ENCODE measurements at places on chromosomes 12 and 14.
A peak's percentile ranks its signal among the peaks of the same experiment; 100 is the strongest.

DNA sequence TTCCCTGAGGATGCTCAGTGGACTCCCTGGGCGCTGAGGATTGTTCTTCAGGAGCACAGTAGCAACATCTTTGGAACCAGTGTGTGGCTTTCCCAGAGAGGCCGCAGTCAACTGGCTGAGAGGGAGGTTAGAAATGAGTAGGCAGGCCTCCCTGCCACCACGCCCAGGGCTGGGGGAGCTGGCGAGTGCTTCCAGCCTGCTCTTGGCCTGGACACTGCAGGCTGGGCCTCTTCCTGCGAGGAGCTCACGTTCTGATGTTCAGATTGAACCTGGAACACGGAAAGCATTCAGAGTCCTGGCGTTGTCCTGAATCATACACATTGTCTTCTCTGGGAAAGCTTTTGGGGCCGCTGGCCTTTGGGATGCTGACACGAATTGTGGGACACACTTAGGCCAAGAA, 15.6 kb downstream of the TSPAN9 start:
- DNase-seq, result no peak

DNA sequence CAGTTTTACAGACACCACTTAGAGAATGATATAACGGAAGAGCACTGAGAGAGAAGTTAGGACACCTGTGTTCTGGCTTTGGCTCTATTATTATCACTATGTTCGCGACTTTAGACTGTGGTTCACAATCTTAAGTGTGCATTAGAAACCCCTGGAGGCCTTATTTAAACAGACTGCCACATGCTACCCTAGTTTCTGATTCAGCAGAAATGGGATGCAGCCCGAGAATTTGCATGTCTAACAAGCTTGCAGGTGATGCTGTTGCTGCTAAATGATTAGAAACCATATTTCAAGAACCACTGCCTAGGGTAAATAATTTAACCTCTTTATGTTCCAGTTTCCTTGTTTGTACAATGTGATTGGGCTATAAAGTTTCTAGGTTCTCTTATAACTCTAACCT, 3.6 kb upstream of the RAD51AP1 start:
- no peak for DNase-seq

GRCh38 chr12:43289426-43289801, 262.6 kb downstream of the ADAMTS20 start:
- DNase-seq, result no peak

DNA sequence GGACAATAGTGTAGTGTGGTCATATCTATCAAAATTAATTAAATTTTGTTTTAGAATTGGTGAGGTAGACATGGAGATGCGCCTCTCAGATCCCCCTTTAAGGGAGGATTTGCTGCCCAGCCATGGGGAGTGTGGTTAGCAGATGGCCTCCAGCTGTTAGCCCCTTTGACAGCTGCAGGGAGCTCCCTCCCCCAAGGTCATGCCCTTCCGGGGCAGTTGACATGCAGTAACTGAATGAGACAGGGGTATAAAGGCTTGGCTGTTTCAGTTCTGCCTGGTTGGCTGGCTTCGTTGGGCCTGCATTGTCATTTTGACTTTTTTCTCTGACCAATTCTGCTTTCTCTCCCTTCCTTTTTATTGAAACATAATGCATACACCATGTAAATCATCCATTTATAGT, 291.5 kb upstream of the SRRM4 start:
- DNase-seq, result no peak

DNA sequence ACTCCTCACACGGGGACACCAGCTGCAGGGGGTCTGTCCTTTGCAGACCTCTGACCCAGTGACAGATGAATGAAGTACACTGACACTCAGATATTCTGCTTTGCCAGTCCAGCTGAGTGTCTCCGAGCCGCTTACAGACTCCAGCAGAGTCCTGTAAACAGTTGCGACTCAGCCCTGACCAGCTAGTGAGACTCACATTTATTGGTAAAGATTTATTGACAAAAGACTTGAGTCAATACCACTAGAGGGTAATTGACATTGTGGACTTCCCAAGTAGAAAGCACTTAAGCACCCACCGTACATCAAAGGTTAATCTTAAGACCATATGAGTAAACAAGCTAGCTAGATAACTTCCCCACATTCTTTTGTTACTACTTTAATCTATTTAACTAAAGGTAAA, 9.8 kb upstream of the FKBP4 start:
- no peak for DNase-seq

DNA sequence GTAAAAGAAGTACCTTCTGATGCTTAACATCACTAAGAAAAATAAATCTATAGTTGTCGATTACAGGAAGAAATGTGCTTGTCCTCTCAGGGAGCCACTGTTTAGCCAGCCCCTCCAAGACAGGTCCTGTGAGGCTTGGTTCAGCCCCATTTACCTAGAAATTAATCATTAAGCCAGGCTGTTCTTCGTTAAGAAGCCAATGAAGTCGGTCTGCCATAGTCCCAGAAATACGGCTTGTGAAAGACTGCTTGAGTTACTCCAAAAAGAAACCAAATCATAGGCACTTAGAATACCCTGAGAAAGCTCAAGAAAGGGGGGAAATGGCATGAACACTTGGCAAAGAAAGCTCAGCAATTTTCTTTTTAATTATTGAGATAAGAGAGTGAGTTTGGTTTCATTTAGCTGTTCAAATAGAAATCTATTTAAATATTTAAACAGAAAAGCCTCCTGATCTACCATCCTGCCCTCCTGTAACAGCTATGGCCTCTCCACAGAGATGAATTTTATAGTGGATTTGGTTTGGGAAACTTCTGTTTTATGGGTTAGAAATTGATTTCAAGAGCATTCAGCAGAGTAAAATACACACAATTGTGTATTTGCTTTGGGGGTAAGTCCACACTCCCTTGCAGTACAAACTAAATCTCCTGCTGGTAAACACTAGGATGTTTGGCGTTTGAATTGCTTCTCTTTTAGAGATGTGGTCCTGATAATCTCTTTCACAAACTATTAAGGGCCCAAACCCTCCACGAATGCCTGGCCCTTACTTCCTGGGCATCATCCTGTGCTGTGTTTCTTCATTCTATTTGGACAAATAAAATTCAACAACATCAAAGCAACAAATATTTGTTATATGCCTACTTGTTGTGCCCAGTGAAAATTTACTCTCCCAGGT, 234.4 kb downstream of the SEC23A start:
- no peak for DNase-seq

DNA sequence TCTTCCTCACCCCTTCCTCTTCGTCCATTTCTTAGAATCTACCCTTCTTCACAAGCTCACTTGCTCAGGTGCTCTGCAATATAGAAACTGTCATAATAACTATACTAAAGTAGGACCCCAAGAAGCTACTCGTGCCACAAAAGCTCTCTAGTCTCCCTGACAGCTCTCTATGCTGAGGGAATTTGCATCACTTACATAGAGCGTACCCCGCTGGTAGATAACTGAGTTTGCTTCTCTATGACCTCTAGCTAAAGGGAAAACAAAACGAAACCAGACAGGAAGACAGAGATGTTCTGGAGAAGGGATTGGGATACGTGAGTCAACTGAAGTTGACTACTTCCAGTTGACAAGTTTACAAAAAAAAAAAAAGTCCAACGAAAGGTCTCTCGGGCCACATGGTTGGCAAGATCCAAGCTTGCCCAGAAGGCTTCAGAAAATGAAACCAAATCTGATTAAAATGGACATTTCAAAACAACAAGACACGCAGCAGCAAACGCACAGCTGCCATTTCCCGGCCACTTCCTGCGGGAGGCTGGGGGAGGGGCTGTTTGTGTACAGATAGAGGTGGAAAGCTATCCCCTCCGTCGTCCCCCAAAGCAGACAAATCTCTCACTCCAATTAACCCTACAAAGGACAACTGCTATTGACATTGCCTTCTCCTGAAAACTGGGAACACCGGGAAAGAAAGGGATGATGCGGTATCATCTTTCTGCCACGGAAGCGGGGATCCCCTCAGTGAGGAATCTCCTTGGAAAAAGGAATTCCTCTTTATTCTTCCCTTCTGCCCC, 1.3 kb downstream of the BAZ2A start:
- DNase-seq, result peak; percentile 53

- DNase-seq, result no peak
Measured at GRCh38 chr12:119817546-119818343, 59.4 kb downstream of the CIT start.

- DNase-seq, result no peak
Measured at GRCh38 chr12:64723630-64724029, 35.6 kb downstream of the GNS start.

DNA sequence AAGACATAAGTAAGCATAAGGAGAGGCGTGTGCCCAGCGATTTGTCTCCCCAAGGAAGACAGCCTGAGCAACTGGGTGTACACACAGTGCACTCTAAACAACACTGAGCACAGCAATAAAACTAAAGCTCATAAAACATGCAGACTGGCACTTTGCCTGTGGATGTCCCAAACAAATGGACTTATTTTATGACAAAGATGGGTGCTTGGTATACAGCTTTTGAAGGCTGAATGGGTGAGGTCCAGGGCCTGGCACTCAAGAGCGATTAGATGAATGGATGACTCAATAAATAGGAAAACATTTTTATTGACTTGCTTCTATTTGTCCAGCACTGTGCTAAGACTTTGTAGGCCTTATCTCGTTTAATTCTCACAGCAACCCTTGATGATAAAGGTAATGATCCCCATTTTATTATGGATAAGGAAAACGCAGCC, 28.5 kb downstream of the LGMN start:
- no peak for DNase-seq

DNA sequence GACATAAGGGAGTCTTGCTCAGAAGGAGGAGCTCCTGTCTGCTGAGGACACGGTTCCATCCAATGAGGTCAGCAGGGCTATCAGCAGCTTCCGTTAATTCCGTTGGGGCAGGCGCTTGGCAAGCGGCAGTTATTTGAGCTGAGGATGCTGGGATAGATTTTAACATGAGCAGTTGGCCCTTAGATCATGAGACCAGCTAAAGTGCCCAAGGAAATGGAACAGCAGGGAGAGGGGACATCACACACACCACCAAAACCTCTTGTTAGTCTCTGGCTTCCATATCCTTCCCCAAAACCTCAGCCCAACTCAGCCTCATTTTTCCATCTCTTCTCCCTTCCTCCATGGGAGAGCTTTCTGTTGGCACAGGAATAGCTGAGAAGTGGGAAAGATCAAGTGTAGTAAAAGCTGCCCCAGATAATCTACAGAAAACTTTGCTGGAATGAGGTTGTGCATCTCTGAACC, 138.7 kb upstream of the PZP start:
- DNase-seq, result no peak

DNA sequence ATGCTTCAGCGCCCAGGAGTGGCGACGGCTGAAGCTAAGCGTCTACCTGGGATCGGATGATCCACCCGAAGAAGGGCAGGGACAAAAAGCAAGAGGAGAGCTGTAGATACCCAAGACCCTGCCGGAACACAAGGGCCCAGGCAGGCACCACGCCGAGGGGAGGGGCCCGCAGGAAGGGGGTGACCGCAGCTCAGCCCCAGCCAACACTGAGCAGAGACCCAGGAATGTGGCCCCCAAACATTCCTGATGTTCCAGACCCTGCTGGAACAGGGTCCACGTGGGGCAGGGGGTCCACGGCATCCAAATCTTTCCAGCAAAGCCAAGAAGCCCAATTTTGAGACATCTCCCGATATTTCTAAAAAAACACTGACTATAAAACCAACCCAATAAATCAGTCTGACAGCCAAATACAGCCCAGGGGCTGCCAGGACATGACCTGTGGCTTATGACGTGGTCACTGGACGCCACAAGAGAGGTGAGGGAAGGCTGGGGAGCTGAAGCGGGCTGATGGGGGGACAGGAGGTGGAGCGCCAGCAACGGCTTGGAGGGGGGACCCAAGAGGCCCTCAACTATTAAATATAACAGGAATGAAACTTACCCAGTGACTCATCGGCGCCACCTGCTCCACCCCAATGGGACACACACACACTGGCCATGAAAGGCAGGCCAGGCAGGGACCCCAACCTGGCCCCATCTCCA, 58.9 kb downstream of the NCOR2 start:
- DNase-seq, result no peak

DNA sequence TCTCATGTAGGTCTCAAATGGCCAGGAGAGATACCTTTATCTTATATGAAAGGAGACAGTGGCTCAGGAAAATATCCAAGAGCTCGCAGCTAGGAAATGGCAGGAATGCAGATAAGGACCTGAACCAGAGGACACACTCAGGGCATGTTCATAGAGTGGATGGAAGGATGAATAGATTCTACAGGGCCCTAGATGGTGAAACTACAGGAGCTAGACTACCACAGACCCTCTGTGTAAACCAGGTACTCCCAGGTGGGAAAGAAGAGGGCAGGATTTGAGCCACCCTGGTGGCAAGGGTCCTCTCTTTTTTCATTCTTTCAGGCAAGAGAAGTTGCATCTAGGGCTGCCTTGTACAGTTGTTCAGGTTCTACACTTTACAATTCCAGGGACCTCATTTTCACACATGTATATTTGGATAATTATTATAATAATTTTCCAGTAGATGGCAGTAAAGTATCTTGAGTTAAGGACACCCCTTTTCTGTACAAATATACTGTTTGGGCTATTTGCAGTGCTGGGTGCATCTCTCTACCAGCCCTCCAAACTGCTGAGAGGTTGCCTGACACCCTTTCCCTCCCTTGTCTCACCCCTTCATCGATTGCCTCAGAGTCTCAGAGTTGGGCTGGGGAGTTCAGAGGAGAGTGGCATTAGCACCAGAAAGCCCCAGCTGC, 10.5 kb upstream of the ZDHHC22 start:
- DNase-seq, result no peak

- no peak for DNase-seq
Measured at GRCh38 chr14:96260341-96260821, 4.4 kb downstream of the BDKRB1 start.

DNA sequence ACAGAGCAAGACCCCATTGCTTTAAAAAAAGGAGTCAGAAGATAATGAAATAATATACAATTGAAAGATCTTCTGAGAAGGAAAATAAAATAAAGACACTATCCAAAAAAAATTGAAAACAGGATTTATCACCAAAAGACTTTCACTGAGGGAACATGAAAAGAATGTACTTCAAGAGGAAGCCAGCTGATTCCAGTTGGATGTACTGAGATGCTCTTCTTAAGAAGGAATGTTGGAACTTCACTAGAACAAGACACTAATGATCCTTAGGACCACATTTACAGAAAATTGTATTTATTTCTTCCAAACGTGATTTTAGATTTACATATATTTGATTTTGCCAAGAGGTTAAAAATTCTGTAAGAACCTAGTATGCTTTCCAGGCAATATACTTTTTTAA, 65.6 kb upstream of the CNOT2 start:
- DNase-seq, result no peak

- no peak for DNase-seq
Measured at GRCh38 chr14:23160924-23161522, 22.4 kb downstream of the SLC7A8 start.

- no peak for DNase-seq
Measured at GRCh38 chr14:34700622-34701130, 13.7 kb downstream of the CFL2 start.

- no peak for DNase-seq
Measured at GRCh38 chr12:85076688-85077430, 40.7 kb downstream of the LRRIQ1 start.

- DNase-seq, result no peak
Measured at GRCh38 chr12:81209012-81209411, 131.1 kb downstream of the ACSS3 start.

- DNase-seq, result no peak
Measured at GRCh38 chr12:67669217-67669933, 20.8 kb downstream of the DYRK2 start.

- DNase-seq, result no peak
Measured at GRCh38 chr14:35161231-35161630, 38.9 kb downstream of the PRORP start.
